Umbilical cord (tissue), 2 donors: ENCODE measurements at places on chromosomes 7 and 10.

GRCh38 chr7:12032146-12032545 lies 178.9 kb upstream of the TMEM106B start:
- DNase-seq, result no peak

DNA sequence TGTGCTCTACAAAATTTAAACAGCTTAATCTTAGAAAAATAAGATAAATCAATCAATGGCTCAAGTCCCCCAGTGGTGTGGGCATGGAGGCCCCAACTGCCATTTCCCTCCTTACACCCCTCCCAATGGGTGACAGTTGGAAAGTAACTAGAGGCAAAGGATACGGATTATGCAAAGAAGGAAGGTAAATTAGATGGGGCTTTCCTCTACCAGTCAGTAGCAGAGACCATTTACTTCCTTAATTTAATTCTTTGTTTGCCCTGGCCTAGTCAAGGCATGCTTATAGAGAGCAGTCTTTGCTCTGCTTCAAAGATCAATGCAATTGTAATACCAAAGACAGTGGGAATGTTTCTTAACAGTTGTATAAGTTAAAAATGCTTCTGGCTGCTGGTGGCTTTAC lies 63.3 kb upstream of the PAPSS2 start:
- no peak for DNase-seq

DNA sequence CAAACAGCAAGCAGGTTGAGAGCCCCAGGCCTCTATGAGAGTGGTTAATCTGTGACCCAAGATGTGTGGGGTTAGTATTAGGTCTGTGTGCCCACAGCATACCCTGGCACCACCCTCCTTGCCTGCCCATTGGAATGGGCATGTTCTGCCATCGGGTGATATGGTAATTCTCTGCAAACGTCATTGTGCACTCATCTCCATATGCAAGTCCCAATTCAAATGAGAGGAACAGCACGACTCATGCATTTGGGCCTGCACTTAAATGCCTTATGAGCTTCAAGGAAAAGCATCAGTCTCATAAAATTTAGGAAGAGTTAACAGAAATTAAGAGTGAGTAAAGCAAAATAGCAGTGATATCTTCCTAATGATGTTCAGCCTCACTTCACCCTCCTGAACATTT lies 133.9 kb upstream of the FGFR2 start:
- DNase-seq, result no peak

DNA sequence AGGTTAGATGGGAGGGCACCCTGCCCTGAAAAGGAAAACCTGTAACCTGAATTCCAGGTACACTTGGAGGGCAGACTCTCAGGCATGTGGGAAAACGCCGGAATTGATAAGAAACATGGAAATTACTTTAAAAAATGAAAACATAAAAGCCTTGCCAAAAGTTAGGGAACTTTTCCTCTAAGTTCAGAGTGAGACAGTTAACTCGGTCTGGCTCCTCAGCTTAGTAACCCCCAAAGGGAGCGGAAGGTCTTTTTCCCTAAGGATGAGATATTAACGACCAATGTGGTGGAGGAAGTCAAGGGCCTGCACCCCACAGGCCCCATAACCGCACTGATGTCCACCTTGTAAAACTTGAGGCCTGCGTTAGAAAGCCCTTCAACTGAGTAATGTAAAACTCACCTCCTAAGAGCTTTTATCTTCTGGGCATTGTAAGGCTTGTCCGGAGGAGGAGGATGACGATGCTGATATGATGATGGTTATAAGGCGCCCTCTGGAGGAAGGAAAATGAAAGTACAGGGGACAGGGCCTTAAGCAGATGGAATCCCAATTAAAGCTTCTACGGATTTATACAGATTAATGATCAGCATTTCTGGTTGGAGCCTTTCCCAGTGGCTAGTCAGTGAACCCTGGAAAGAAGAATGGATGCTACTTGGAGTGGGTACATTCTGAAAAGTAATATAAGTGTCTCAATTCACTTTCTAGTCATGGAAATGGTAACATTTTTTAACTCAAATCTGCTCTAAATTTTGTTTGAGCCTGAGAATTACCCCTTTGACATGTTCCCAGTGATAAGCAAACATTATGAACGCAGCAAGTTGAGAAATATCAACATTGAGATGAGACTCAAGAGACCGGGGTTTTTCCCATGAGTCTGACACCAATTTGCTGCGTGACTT lies 694 bp downstream of the COL1A2 start:
- peak; percentile 88 for DNase-seq

- DNase-seq, result no peak
Observed at GRCh38 chr10:132671228-132672154, 114.5 kb downstream of the NKX6-2 start.

DNA sequence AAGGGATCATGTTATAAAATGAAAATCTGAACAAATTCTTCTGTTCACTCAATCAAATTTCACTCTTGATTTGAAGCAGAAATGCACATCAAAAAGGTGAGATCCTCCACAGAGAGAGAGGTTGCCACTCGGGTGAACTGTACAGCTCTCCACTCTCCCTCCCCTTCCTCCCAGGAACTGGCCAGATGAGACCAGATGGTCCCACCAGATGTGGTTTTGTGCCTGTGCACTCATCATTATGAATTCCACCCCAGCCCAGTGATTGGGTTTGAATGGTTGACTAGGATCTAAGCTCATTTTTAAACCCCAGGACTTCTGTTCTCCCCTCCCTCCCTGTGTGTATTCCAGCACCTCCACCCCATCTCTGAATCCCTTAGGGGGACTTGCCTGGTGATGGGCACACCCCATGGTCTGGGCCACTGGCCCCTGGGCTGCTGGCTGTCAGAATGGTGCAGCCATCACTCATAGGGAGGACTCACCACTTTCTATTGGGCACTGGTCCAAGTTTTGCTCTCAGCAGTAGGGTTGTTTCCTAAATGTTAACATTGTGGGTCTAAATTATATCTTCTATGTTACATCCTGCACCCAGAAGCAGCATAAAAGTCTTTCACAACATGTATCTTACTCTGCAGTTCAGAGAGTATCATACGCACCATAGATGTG lies 393.1 kb downstream of the TNS3 start:
- peak; percentile 67 for DNase-seq

- DNase-seq, result no peak
Observed at GRCh38 chr10:5975641-5976473, 1.5 kb downstream of the IL15RA start.

DNA sequence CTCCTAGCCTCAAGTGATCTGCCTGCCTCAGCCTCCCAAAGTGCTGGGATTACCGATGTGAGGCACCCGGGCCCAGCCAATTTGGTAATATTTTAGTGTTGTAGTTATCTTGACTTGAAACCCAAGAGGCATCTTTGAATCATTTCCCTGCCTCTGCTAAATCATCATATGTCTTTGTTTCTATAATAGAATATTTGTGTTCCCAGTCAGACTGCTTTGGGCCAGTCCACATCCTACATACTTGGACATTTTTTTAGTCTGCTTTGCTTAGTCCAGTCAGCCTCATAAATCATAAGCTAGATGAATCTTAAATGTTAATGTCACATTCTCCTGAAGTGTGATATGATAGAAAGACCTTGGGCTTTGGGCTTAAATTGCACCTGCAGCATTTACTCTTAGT lies 5.9 kb downstream of the STAM start:
- peak; percentile 20 for DNase-seq

GRCh38 chr10:27660268-27660667 lies 85.4 kb downstream of the MKX start:
- no peak for DNase-seq

GRCh38 chr7:135537905-135538304 lies 19.8 kb upstream of the NUP205 start:
- no peak for DNase-seq

GRCh38 chr7:99109108-99110051 lies 34.5 kb downstream of the SMURF1 start:
- DNase-seq, result no peak

GRCh38 chr10:53664282-53665019 lies 891.9 kb upstream of the MBL2 start:
- DNase-seq, result peak; percentile 74

GRCh38 chr10:51960494-51960895 lies 261.1 kb upstream of the CSTF2T start:
- DNase-seq, result peak; percentile 96

GRCh38 chr7:13946181-13946580 lies 43.3 kb downstream of the ETV1 start:
- DNase-seq, result peak; percentile 36

GRCh38 chr7:11294218-11294617 lies 320.5 kb downstream of the PHF14 start:
- no peak for DNase-seq

DNA sequence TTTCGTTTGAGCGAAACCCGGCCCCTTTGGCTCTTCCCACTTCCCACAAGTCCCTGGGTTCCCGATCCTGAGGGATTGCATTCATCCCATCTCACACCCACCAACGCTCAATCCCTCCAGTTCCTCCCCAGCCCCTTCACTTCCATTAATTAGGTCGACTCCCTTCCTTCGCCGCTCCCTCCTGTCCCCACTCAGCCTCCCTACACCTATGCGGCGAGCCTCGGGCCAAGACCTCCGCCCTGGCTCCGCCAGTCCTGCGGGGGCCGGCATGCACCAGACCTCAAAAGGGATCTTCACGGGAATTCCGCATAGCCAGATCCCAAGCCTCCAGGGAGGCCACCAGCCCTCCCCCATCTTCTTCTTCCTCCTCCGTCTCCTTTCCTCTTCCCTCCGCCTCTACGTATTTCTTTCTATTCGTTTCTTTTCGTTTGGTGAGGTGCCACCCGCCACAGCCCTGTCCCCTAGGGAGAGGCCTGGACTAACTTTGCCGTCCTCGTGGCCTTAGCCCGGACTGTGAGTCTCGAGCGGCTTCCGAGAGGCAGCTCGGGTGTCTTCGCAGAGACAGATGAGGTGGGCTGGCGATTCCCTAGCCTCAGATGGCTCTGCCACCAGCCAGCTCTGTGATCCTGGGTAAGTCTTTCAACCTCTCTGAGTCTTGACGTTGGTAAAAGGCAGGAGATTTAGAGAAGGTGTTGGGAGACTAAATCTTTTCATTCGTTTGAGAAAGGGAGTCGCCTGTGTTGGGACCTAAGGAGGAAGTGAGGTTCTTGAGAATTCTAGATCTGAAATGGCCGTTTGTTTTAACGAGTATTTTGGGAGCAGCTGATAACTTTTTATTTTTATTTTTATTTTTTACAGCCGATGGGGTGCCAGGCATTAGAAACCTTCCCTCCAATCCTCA lies 8.1 kb upstream of the LBX1 start:
- DNase-seq, result peak; percentile 30

GRCh38 chr7:50956522-50957155 lies 173.9 kb upstream of the GRB10 start:
- DNase-seq, result no peak
